Neuronal stem cell (in vitro differentiated cells): ENCODE measurements at places on chromosomes 2 and 18.

DNA sequence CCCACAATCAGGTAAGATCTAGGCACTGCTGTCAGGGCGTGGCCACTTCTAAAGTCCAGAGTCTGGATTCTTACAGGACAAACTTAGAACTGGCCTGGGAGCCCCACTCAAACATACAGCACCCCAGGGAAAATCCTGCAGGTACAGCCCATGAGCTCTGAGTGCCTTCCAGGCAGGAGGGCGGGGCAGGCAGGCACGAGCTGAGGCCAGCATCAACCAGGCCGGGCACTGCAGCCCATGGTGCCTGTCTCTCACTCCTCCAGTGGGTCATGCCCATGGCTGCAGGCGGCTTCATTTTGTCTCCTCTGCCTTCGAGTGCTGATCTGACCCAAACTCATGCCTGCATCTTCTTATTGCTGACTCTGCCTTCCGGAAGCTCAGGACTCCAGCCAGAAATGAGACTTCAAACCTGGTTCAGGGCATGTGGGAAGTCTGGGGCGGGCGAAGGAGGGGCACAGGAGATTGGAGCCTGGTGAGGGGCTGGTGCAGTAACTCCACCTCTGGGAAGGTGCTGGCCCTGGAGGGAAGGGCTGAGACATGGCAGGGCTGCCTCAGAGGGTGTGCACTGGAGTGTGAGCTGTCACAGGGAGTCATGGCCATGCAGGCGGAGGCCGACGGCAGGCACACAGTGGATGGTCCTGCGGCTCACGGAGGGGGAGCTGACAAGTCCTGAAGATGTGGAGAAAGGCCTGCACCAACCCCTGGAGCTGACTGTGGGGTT lies 40.5 kb downstream of the HS6ST1 start:
- no peak for DNase-seq

DNA sequence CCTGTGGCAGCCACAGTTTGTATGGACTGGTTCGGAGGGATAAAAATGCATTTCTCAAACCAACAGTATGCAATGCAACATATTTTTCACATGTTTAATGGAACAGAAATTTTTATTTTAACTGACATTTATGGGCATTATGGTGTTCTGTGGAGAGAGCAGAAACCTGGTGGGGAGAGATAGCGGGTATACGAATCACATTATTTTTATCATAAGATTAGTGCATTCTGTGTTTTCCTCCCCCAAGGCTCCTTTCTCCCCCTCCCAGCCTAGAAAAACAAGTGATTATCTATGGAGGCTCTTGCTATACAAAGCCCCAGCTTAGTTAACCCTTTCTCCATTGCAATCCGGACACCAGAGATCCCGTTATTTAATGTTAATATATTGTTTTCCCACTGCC lies 289.8 kb upstream of the PIK3C3 start:
- no peak for DNase-seq

GRCh38 chr2:122055521-122055931 lies 300.1 kb downstream of the TSN start:
- DNase-seq: no peak

GRCh38 chr2:197052356-197052755 lies 125.8 kb upstream of the PGAP1 start:
- DNase-seq: no peak

DNA sequence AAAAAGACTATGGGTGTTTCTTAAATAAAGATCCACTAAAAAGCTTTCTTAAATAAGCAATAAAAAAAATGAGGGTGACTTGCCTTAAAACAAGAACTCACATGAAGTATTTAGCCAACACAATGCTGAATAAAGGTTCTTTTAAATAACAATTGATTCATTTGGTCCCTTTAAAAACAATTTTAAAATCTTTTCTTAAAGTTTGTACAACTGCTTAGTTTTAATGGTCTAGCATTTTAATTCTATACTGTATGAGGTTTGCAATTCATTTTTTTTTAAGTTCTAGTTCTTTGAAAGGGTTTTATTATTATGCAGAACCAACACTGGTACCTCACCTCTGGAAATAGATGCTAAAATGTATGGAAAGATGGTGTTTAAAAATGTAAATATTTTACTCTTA lies 1017.5 kb downstream of the LRP1B start:
- no peak for DNase-seq

DNA sequence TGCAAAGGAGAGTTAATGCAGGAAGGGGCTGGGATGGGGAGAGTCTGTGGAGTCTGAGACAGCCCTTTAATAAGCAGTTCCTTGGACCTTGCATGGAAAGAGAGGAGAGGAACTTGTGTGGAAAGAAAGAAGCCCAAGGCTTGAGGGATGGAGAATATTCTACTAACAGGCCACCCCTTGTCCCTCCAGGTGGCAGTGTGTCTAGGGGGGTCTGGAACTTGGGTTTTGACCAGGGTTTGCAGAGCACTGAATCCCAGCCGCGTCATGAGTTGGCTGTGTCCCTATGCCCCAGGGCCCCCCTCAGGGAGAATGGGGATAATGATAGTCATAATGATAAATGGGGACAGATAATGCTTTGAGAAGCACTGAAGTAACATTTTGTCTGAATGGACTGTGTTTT lies 15.0 kb downstream of the TCF7L1 start:
- DNase-seq: no peak

GRCh38 chr2:74017223-74017622 lies 32.5 kb downstream of the TET3 start:
- DNase-seq: no peak
